Hippocampal formation (tissue), 2 donors: ENCODE measurements at places on chromosomes 12 and 14.

DNA sequence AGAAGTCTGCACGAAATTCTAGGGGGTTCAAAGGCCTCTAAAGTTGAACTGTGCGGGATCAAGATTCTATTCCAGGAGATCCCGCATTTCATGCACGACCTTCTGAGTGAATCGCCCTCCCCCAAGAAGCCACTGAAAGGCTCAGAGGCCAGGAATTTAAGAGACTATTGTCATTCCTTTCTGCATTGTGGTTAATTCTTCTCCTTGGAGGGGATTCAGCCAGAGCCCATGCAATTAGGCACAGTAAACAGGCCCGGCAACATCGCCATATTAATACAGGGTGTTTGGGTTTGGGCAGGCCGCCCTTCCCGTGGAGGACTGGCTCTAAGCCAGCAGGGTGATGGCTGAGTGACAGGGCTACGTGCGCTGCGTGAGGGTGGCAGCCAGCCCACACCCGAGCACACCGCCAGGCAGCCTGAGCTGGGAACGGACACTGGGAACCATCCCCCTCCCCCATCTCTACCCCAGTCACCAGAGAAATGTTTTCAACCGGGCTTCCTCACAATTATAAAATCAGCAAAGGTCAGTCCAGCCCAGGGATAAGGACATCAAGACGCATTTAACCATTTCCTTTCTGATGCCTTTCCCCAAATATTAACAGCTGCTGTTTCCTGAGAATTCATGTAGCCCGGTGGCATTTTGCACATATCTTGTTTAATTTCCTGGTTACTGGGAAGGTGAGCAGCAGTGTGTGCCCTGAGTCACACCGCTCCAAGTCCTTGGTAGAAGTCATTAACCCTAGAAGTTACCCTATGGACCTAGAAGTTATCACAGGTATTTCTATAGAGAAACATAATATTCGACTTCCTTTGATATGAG is 12.5 kb downstream of the EGLN3 start:
- peak; percentile 11 for DNase-seq

DNA sequence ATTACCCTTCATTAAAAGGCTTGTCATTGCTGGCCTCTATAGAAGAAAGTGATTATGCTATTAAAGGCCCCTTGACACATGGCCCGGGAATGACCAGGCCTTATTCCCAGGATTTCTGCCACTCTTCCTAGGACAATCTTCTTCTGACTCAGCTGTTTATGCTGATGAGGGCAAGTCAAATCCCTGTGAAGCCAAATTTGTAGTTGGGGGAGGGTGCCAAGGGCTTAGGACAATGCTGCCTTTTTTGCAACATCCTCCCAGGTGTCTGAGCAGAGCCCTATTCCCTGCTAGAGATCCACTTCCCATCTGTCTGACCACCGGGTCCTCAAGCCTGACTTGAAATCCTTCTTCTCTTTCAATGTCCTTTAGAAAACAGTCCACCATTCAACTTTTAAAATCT is 230.7 kb upstream of the SRRM4 start:
- DNase-seq, result no peak

- no peak for DNase-seq
Observed at GRCh38 chr12:113876160-113876559, 90.0 kb downstream of the RBM19 start.

DNA sequence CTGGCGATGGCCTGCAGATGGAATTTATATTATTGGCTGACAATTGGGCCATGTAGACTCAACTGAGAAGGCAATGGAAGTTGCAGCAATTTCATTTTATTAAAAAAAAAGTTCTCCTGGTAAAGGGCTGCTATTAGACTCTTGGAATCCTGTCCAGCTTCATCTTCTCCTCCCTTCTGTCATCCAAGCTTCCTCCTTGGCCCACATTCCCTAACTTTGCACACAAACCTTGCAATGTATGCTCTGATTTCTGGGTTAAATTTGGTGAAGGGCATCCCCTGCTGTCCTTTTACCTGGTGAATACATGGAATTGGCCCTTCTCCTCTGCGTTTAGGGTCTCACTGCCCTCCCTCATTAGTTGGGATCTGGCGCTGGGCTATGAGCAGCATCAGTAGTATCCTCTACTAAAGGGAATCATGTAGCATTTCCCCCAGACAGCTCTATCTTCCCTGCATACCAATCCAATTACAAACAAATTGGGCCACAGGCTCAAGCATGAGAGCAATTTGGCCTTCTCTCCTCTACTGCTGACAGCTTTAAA is 336.9 kb downstream of the BMP4 start:
- DNase-seq, result no peak

DNA sequence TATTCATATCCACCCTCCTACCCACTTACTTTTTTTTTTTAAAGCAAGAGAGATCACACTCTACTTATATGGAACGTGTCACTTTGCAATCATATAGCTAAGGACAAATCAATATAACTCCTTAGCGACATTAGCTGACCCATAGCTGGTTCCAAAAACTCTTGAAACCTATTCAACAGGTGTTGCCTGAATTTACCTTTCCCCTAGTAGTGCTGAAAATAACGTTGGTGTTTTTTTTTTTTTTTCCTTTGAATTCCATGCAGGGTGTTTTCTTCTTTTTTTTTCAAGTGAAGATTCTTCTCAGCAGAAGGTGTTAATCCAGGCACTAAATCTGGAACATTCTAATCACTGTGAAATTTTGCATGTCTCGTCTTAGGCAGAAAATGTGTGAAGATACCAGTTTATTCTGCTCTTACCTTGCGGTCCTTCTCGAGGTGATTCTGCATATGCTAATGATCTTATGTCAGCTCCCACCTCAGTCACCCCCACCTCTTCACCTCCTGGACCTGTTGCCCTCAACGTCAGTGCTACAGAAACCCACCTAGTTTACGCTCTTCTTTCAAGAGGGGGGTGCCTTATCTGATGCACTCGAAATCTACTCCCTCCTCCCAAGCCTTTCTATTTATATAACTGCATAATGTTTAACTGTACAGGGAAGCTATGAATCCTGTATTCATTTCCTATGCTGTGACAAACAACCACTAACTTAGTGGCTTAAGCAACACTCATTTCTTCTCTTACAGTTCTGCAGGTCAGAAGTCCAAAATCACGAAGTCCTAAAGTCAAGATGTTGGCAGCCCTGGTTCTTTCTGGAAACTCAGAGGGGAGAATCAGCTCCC is 7.1 kb upstream of the VPS37B start:
- DNase-seq, result no peak

GRCh38 chr12:6313326-6313940 is 3.0 kb downstream of the PLEKHG6 start:
- DNase-seq, result no peak

- DNase-seq, result no peak
Observed at GRCh38 chr12:124504273-124505000, 63.0 kb downstream of the NCOR2 start.

DNA sequence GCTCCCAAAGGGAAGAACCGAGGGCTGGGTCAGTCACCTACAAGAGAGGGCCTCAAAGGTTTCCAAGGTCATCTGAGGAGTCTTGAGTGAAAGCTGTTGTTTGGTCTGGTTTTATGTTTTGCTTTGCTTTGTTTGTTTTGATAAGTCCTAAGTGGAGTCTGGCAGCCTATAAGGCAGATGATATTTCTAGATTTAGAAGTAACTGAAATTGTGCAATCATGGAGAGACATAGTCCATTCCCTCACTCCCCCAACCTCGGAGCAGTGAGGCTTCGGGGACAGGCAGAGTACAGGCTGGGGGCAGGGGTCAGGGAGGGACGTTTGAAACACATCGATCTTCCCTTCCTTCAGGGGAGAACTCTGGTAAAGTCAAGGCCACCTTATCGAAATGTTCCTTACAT is 42.3 kb downstream of the TTC9 start:
- DNase-seq, result no peak

- no peak for DNase-seq
Observed at GRCh38 chr12:121964813-121965643, 46.6 kb downstream of the CFAP251 start.

- no peak for DNase-seq
Observed at GRCh38 chr14:63322472-63322871, 3.7 kb upstream of the GPHB5 start.

GRCh38 chr14:35046751-35047536 is 872 bp downstream of the FAM177A1 start:
- DNase-seq, result no peak

GRCh38 chr12:89701606-89702206 is 6.9 kb downstream of the ATP2B1 start:
- DNase-seq, result no peak

- no peak for DNase-seq
Observed at GRCh38 chr14:74221741-74222140, 17.5 kb upstream of the VSX2 start.

- no peak for DNase-seq
Observed at GRCh38 chr14:35362911-35363374, 41.6 kb downstream of the NFKBIA start.

DNA sequence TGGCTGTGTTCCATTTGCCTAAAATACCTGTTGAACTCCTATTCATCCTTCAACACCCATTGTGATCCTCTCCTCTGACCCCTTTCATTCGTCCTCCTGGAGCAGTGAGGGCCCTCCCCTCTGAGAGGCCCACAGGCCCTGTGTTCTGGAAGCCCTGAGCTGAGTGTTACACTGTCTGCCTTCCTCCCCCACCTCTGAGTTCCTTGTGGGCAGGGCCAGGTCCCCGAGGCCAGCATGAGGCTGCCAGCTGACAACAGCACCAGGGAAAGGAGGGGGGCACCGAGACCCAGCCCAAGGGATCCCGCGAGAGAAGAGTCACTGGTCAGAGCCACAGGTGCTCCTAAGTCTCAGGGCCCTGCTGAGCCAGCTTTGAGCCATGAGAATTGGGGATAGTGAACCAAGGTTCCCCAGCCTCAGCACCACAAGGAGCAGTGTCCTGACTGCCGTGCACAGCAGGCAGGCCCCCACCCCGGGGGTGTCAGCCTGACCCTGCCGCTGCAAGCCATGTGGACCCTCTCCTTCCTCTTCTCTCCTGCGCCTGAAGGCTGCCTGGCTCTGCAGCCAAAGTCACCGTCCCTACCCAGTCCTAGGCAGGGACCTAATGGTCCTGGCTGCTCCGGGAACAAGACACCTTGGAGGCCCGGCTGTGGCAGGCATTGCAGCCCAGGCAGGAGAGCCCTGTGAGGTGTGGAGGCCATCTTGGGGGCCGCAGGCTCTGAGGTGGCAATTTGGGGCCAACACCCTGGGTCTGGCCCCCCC is 52.5 kb downstream of the BEGAIN start:
- no peak for DNase-seq

DNA sequence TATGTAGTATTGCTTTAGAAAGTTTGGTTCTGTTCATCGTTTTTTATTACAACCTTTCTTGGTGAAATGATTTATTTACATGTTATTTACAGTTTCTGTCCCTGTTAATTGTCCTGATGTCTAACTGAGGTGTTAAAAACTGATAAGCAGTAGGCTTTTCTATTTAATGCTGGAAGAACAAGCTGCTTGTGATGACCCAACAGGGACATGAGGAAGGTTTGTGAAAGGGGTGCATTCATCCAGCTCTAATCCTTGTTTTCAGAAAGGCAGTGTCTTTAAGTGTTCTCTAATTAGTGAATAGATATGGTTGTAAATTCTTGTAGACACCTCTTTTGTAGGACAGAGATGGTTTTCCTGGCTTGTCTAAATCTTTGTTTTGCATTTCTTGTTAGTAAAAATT is 191.4 kb downstream of the FOXA1 start:
- no peak for DNase-seq

DNA sequence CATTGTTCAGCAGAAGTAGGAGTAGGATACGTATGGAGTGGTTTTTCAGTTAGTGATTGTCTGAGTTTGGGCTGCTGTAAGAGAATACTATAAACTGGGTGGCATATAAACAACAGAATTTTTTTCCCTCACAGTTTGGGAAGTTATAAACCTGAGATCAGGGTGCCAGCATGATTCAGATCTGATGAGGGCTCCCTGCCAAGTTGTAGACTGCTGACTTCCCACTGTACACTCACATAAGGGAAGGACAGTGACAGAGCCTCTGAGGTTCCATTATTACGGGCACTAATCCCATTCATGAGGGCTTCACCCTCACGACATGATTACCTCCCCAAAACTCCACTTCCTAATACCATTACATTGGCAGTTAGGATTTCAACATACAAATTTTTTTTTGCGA is 50.7 kb downstream of the ACSM4 start:
- no peak for DNase-seq

- DNase-seq, result no peak
Observed at GRCh38 chr12:55715169-55715764, 579 bp upstream of the BLOC1S1 start.

- DNase-seq, result no peak
Observed at GRCh38 chr12:29025937-29026336, 123.1 kb upstream of the FAR2 start.

DNA sequence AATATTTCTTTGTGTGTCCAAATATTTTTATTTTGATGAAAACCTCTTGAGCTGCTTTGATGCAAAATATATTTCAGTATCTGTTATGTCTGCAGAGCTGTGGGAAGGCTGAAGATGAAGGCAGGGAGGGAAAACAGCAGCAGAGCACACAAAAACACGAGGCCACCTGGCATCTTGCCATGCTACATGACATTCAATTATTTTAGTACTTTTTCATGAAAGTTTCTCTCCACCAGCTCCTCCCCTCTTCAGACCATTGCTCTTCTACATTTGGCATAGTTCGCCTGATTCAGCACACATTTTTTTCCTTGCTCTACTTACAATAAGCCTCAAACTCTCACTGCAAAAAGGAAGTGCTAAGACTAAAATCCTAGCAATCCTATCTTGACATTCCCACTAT is 4.6 kb upstream of the ALX1 start:
- no peak for DNase-seq

DNA sequence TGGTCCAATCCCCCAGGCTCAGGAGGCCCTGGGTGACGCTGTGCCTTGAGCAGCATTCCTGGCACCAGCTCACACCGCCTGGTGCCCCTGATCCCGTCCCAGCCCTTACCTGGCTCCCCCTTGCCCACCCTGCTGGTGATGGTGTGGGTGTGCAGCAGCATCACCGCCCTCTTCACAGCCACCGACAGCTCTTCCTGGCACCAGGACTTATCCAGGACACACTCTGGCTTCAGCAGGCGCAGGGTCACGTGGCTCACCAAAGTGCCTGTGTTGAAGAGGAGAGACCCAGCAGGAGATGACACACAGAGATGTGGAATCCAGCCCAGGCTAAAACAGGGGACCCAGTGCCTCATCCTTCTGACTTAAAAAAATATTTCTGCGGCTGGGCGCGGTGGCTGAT is 36.2 kb downstream of the GCN1 start:
- no peak for DNase-seq
